LHCN-M2 (cell line): ENCODE measurements at places on chromosomes 5 and 9.

- peak; percentile 41 for DNase-seq
Measured at GRCh38 chr5:176388003-176388443, 375 bp downstream of the NOP16 start.

GRCh38 chr9:92607088-92607487, 62.8 kb downstream of the IPPK start:
- peak; percentile 68 for DNase-seq

DNA sequence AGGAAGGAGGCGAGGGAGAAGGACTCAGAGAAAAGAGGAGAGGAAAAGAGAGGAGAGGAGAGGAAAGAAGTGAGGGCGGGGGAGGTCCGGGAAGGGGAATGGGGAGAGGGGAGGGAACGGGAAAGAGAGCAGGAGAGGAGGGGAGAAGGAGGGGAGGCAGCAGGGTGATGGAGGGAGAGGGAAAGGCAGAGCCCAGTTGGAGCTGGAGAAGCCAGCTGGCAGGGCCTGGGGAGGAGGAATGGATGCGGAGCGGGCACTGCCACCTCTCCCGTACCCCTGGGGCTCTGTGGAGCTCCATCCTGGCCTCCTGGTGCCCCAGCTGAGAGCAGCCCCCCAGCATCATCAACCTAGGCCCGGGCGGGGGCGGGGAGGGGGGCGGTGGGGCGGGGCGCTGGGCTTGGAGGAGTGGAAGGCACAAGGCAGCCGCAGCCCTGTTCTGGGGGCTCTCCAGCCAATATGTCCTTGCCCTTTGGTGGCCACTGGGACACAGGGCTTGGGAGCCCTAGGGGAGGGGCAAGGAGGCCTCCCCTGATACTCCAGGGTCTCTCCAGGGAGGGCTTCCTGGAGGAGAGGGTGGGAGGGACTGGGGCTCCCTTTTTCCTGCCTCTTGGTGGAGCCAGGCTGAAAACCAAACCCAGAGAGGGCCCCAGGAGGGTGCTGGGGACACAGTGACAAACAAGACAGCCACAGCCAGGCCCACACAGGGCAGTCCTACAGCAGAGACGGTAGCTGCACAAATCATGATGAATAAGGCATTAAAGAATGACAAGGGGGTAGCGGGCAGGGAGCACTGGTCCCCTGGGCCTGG, 123.7 kb downstream of the C9orf50 start:
- no peak for DNase-seq

DNA sequence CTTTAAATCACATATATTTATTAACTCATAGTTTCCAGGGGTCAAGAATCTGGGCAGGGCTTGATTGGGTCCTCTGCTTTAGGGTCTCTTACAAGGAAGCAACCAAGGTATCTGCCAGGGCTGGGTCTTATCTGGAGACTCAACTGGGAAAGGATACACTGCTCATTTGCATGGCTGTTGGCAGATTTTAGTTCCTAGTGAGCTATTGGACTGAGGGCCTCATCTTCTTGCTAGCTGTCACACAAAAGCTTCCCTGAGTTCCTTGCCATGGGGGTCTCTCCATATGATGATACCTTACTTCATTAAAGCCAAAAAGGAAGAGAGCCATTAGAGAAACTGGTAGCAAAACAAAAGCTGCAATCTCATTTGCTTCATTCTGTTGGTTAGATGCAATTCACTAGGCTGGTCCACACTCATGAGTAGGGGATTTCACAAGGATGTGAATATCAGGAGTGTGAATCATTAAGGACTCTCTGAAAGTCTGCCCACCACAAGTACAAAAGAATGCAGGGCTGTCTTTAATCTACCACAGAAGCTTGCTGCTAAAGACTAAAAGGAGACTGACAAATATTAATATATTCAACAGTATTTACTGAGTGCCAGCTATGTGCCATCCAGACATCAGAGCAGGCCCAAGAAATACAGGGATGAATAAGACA, 42.0 kb upstream of the TIMD4 start:
- DNase-seq: no peak

GRCh38 chr9:114894609-114895433, 35.6 kb downstream of the TNFSF8 start:
- peak; percentile 96 for DNase-seq

GRCh38 chr9:124295159-124295794, 37.5 kb downstream of the NEK6 start:
- DNase-seq: no peak

GRCh38 chr5:29037716-29038115, 1999.3 kb upstream of the CDH9 start:
- DNase-seq: peak; percentile 7
